ENCODE measurements at places on chromosomes 13 and 19. TPM values are rescaled to one million over a fixed set of nuclear protein-coding genes. Genes with fewer than 3 reads are reported as not detected.
A peak's percentile ranks its signal among the peaks of the same experiment; 100 is the strongest.

DNA sequence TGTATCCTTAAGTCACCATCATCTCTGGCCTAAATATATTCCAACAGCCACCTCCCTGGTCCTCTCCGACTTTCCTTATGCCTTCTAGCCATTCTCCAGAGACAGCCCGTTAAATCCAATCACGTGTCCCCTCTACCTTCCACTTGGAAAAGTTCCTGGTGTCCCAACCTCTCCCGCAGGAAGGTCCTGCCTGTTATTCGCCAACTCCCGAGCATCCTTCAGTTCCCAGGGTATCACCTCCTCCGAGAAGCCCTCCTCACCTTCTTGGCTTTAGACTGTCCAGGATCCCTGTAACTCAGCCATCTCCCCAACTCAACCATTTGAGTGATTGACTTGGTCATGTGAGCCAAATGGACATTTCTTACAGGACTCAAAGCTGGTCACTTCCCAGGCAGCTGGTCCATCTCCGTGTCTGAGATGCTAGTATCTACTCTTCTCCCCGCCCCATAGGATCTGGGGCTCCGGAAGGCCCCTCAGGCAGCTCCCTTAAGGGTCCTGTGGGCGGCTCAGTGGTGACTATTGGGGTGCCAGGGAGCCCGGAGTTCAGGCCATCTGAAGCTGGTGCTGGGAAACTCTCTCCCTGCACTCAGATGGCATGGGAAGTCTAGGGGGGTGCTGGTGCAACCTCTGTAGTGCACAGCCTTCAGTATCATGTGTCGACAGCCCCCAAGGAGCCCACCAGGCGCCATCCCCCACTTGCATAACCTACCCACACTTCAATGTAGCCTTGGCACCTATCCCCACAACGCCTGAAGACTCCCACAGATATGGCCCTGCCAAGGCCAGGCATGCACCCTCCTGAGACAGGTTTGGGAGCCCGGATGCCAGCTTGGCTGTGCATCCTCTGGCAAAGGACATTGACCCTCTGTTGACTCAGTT is 27.9 kb upstream of the NANOS3 start:
- DNase-seq, result no peak

DNA sequence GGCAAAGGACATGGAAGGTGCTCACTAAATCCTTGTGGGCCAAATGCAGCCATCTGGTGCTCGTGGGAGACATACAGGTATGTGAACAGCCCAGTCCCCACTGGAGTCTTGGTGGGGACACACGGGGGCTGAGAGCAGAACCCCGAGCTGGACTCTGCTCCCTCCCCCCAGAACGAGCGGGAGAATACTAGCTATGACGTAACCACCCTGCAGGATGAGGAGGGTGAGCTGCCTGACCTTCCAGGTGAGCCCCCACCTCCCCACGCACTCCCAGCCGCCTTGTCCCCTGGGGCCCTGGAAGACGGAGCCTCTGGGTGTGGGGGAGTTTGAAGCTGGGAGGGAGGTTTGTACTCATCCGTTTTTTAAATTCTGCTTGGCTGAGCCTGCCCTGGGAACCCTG is 13.5 kb upstream of the EBI3 start:
- DNase-seq, result no peak

- DNase-seq, result no peak
Observed at GRCh38 chr13:24064371-24064770, 96.1 kb upstream of the SPATA13 start.

GRCh38 chr19:35195830-35196229 is 32.7 kb downstream of the FAM187B start:
- DNase-seq, result no peak

DNA sequence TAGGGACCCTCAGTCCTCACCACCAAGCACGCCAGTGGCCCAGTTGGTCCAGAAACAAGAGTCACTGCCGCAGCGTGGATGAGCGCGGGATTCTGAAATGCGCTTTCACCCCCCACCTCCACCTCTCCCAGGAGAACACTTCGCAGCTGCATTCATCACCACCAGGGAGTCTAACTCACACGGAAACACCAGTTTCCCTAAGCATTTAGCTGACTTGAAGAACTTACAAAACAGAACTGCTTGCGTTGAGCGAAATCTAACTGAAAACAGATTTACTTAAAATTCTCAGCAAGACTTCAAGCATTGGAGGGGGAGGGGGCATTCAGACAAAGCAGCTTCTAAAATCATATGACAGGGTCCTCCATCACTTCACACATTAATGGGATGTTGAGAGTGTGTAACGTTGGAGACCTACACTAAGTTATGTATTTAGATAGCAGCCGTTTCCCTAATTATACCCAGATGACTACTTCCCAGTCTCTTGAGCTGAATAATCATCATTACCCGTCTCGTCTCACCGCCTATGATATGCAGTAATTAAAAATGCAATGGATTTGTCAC is 258.2 kb upstream of the IRS2 start:
- DNase-seq, result no peak

DNA sequence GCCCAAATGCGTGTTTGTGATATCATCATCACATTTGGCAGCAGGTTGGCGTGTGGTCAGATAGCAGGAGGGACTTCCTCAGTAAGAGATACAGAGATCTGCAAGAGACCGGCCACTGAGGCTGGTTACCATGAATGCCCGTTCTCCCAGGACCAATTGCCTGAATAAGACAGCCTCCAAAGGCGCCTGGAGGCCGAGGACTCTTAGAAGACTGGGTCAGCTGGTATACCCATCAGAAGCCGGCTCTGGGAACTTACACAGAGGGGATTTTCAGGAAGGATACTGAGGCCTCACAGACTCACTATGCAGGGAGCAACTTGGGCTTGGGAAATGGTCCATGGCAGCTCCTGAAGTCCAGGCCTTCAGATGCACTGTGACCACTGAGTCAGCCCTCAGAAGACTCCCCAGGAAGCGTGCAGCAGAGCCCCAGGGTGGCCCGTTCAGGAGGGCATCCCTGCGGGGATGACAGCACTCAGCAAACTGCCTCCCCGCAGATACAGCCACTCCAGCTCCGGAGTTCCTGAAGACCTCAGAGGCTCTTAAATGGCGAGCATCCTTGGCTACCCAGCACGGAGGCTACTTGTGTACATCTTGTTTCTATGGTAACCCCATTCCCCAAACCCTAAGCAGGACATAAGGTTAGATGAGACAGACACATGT is 26.4 kb upstream of the VSTM2B start:
- peak; percentile 53 for DNase-seq

DNA sequence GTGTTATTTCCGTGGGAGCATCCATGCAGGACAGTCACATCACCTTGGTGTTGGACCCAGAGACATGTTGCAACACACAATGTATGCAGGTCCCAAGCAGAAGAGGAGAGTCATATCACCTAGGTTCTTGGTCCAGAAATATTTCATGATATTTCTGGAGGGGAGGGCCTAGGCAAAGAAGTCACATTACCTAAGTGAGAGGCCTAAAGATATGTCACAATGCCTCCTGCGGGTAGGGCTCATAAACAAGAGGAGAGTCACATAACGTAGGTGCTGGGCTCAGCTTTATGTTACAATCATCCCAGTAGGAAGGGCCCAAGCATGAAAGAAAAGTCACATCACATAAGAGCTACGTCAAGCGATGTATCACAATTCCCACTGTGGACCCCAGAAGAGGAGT is 10.8 kb upstream of the ZNF724 start:
- no peak for DNase-seq

GRCh38 chr13:74037762-74038161 is 96.4 kb downstream of the KLF12 start:
- DNase-seq, result no peak

- DNase-seq, result no peak
Observed at GRCh38 chr19:41792513-41793413, 3.6 kb upstream of the CEACAM3 start.

DNA sequence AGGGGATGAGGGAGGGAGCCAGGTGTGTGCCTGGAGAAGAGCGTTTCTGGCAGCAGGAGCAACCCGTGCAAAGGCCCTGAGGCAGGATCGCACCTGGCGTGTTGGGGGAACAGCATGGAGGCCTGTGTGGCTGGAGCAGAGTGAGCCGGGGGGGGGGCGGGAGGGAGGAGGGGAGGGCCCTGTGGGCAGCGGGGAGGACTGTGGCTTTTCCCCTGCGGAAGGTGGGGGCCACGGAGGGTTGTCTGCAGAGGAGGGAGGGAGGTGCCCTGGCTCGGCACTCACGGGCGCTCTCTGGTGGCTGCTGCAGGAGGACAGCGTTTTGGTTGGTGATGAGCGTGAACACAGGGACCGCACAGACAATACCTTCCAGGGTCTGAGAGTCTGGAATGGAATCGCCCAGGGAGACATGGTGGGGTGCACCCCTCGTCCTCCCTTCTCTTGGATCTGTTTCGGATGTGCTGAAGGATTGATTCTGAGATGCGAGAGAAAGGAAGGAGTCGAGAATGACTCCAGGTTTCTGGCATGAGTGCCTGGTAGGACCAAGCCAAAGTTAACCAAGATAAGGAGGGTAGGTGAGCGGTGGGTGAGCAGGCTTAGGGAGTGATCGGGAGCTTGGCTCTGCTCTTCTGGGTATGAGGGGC is 6.5 kb downstream of the RAB11B start:
- DNase-seq, result peak; percentile 86

DNA sequence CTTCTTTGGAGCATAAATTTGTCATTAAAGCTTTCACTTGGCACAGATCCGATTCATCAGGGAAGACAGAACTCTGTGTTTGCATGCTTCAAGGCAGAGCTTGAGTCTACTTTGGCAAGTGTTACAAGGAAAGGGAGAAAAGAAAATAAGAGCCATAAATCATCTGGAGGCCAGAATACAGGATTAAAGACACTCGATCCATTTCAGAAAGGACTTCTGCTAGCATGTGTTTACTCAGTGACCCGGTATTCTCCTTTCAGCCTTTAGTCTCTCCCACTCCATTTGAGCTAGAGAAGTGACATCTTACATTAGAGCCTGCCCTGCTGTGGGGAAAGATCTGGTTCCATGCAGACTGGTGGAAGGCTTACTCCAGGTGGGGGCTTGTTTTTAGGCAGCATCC is 306.4 kb downstream of the KLF5 start:
- no peak for DNase-seq

GRCh38 chr13:25847145-25847544 is 204.7 kb downstream of the SHISA2 start:
- no peak for DNase-seq

GRCh38 chr13:97372936-97373335 is 61.0 kb upstream of the RAP2A start:
- no peak for DNase-seq

- DNase-seq, result no peak
Observed at GRCh38 chr19:11243798-11244169, 4.4 kb downstream of the ANGPTL8 start.

- DNase-seq, result no peak
Observed at GRCh38 chr19:2254064-2254872, 1.9 kb downstream of the JSRP1 start.

GRCh38 chr13:94115054-94115453 is 364.4 kb downstream of the DCT start:
- no peak for DNase-seq

DNA sequence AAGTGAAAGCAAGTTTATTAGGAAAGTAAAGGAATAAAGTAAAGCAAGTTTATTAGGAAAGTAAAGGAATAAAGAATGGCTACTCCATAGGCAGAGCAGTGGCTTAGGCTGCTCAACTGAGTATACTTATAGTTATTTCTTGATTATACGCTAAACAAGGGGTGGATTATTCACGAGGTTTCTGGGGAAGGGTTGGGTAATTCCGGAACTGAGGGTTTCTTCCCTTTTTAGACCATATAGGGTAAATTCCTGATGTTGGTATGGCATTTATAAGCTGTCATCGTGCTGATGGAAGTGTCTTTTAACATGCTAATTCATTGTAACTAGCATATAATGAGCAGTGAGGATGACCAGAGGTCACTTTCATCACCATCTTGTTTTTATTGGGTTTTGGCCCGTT is 194.3 kb downstream of the DLEU7 start:
- DNase-seq, result no peak

GRCh38 chr13:40582531-40582930 is 83.9 kb downstream of the FOXO1 start:
- DNase-seq, result no peak

GRCh38 chr13:30898678-30899241 is 7.3 kb upstream of the MEDAG start:
- DNase-seq, result no peak

DNA sequence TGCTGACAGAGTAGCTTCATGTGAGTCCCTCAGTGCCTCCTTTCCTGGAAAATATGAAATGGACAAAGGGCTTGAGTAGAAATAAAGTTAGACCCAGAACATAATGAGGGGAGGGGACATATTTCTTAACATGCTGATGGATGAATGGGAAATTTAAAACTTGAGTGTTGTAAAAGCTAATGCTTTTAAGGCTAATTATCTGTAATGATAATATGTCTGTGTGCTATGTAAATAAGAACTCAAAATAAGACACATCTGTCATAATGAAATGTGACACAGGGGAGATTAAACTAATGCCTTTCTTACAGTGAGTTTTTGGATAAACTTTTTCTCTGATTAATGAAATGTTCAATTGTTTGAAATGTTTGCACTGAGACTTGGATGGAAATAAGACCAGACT is 65.8 kb upstream of the RFXAP start:
- no peak for DNase-seq

- no peak for DNase-seq
Observed at GRCh38 chr13:59635589-59635988, 528.1 kb downstream of the DIAPH3 start.

- DNase-seq, result no peak
Observed at GRCh38 chr13:107124730-107125129, 556.8 kb upstream of the ARGLU1 start.

DNA sequence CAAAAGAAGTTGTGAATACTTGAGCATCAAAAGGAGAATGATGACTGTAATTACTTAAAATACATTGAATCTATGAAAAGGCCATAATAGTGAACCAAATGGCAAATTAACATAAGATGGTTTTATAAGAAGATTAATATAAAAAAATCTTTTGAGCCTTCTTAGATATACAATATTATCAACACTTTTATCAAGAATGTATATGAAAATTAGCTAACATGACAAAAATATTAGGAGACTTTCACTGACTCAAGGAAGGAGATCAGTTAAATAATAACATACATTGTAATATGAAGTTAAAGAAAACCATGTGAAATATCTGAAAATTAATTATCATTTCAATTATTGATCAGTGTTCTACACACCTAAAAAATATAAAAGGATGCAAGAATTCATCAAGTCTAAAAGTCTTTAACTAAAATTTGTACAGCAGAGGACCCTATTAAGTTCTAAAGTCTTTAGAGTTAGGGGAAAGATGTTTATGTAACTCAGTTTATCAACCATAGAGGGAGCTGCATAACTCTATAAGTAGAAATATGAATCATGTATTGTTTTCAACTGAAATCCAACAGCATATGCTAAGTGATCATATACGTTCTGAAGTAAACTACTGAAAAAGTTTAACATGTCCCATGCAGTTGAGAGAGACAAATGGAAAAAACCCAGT is 756.1 kb upstream of the MIR17HG start:
- DNase-seq, result no peak

Gene RASL11A
- total RNA-seq, result 14.1 TPM

Gene ZNF581
- total RNA-seq, result 43.2 TPM

Gene ZNF90
- 4.6 TPM for total RNA-seq

Gene LRRC63
- total RNA-seq, result not detected

Gene AP1M1
- 57.1 TPM for total RNA-seq

Gene CADM4
- total RNA-seq, result 21.7 TPM

Gene CDC16
- total RNA-seq, result 44.2 TPM

Gene FFAR2
- total RNA-seq, result not detected

Gene NLRP4
- not detected for total RNA-seq

Gene C19orf67
- not detected for total RNA-seq

All from sigmoid colon (tissue), 7 donors.